ENCODE measurements at places on chromosomes 16 and 17. TPM values are rescaled to one million over a fixed set of nuclear protein-coding genes. Genes with fewer than 3 reads are reported as not detected.
A peak's percentile ranks its signal among the peaks of the same experiment; 100 is the strongest.

DNA sequence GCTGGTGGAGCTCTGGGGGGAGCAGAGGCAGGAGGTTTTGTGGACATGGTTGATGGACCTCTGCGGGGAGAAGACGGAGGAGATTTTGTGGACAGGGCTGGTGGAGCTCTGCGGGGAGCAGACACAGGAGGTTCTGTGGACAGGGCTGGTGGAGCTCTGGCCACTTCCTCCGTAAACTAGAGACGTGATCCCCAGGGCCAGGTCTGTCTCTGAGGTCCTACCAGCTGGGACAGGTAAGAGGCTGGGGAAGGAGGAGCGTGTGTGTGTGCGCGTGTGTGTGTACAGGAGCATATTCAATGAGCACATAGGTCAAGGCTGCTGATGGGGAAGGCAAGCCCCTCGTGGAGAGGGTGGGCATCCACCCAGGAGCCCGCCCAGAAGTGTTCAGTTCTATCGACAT is 20.6 kb downstream of the RPH3AL start:
- no peak for ATAC-seq

DNA sequence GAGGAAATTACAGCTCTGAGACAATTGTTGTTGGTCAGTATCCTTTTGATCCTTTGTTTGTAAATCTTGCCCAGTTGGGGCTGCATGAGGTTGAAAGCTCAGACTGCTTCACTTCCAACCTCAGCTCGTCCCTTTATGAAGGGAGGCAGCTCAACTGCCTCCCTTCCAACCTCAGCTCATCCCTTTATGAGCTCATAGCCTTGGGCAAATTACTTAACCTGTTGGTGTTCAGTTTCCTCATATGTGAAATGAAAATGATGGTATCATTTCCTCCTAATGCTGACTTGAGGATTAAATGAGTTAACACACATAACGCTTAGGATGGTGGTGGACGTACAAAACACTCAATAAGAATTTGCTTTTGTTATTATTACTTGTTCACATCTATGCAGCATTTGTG is 265.1 kb downstream of the CDH13 start:
- ATAC-seq = no peak

Gene IRX6
- 0.64 TPM for total RNA-seq

- no peak for ATAC-seq
Observed at GRCh38 chr17:83124871-83125514, 45.6 kb downstream of the METRNL start.

DNA sequence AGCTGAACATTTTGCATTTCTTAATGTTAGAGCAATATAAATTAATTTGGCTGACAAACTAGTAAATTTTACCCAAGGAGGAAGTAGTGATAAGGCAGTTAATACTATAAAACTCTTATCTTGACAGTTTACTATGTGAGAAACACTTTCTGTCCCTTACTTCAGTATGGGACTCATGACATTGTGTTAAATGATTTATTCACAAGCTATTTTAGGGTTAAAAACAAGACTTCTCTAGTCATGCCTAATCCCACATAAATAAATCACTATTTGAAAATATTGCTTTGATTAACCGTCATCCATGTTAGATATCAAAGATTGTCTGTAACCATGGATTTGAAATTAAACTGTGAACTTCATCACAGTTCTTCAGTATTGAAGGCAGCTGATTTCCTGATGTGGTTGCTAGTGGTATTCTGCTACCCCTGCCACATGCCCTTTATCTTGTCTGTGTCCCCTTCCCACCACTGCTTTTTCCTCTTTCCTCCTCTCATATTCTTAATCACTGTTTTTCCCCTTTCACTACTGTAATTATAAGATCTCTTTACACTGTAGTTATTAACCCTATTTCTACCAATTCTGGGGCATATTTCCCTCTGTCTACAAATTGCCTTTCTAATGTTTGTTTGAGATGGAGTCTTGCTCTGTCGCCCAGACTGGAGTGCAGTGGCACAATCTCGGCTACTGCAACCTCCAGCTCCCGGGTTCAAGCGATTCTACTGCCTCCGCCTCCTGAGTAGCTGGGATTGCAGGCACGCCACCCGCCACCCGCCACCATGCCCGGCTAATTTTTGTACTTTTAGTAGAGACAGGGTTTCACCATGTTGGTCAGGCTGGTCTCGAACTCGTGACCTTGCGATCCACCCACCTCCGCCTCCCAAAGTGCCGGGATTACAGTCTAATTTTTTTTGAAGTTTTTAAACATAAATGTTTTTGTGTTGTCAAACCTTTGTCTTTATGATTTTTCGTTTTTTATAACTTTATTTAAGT is 95.6 kb downstream of the STXBP4 start:
- no peak for ATAC-seq

DNA sequence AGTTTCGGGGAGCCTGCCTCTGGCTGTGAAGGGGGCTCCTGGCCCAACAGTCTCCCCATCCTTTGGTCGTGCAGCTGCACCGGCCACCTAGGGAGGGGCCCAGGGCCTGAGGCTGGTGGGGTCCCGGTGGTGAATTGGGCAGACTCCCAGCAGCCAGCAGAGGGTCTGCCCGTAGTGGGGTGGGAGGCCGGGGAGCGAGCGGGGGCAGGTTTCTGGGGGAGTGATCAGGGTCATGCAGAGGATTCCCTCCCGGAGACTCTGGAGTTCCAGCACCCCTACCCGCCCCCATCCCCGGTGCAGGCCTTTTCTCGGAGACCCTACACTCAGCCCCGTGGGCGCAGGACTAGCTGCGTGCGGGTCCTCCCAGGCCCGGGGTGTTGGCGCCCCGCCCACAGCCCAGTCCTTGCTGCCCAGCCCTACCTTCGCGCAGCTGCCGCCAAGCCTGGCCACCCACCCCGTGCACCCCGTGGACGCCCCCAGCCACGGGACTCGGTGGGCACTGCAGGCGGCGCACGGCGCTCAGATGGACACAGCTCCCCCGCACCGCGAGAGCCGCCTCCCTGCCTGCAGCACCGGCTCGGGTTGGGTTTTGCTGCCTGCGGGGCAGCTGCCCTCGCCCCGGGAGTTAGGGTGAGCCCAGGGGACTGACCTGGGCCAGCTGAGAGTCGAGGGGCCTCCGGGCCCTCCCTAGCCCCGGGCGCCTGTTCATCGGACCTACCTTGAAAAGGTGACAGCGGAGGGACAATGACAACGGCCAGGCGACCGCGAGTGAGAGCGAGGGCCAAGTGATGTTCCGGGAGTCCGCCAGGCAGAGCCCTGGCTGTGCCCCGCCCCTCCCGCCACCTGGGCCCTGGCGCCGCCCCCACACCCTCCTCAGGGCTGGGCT is at the start of gene GNG13:
Gene GNG13 (minus strand): TSS at position 787 of the 886 bp plus-strand sequence. CDS start 1,657 bp downstream, outside the sequence.
- ATAC-seq = no peak

Gene OR3A3
- total RNA-seq = not detected

Gene TBC1D3K
- total RNA-seq = not detected

GRCh38 chr17:66378296-66378695 is 75.9 kb downstream of the PRKCA start:
- no peak for ATAC-seq

GRCh38 chr17:49110509-49110908 is 22.1 kb upstream of the B4GALNT2 start:
- ATAC-seq = no peak

Gene ETV4
- total RNA-seq = 2.6 TPM

- peak; percentile 64 for ATAC-seq
Observed at GRCh38 chr17:17890773-17891759, 54.3 kb upstream of the SREBF1 start.

GRCh38 chr17:62692721-62693431 is 65.4 kb downstream of the MRC2 start:
- no peak for ATAC-seq

DNA sequence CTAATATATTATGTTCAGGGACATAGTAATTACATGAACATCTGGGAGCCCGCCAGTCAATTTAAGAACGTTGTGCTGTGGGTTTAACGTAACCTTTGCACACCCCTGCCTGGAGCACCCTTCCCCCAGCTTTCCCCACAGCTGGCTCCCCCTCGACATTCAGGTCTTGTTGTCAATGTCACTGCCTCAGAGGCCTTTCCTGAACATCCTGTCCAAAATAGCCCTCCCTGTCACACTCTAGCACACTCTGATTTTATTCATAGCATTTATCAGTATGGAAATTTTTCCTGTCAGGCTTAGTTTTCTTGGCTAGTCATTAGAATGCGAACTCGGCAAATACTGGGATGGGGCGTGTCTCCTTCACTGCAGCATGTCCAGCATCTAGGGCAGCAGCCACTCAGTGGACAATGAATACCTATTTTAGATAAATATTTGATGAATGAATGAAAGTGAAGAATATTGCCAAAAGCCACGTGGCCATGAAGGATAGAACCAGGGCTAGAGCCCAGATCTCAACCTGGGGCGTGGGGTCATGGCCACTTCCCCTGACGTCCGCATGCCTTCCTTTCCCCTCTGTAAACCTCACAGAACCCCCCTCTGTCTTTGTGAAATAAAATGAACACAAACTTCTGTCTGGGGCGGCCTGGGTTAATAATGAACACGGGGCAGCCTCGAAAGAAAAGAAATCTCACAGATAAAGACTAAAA is 10.5 kb downstream of the PIK3R6 start:
- ATAC-seq = no peak

DNA sequence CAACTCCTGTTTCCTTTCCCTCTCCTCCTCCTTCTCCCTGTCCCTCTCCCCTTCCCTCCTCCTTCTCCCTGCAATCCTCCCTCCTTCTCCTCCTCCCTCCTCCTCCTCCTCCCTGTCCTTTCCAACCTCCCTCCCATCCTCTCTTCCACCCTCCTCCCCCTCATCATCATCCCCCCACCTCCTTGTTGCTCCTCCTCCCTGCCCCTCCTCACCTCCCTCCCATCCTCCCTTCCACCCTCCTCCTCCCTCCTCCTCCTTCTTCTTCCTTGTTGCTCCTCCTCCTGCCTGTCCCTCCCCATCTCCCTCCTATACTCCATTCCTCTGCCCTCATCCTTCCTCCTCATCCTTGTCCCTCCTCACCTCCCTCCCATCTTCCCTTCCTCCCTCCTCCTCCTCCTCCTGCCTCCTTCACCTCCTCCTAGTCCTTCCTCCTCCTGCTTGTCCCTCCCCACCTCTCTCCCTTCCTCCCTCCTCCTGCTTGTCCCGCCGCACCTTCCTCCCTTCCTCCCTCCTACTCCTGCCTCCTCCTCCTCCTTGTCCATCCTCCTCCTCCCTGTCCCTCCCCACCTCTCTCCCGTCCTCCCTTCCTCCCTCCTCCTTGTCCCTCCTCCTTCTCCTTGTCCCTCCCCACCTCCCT is 222.5 kb downstream of the IRF8 start:
- ATAC-seq = no peak

DNA sequence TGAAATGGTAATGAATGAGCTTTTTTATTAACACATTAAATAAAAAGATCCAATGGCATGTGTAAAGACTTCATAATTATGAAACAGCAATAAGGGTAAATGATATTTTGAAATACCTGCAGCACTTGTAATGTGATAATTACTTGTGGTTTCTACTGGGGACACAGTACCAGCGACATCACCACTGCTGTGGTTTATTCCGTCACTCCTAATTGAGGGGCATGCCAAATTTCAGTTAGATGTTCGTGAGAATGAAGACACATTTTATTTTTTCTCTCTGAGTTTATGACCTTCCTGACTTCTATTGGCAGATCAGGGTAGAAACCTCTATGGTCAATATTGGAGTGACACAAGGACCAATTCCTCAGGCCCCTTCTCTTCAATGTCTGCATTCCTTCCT is 131.9 kb upstream of the XYLT1 start:
- ATAC-seq = no peak

Gene CORO6
- total RNA-seq = 18.1 TPM

GRCh38 chr17:2253768-2254406 is 49.7 kb downstream of the SMG6 start:
- ATAC-seq = no peak

GRCh38 chr16:85398688-85399582 is 214.2 kb upstream of the GSE1 start:
- no peak for ATAC-seq

Gene NXPH3
- 24.9 TPM for total RNA-seq

GRCh38 chr17:16470265-16470664 is 21.7 kb downstream of the LRRC75A start:
- ATAC-seq = no peak

Gene PLXDC1
- total RNA-seq = 21.6 TPM

- no peak for ATAC-seq
Observed at GRCh38 chr16:17032332-17032731, 438.4 kb downstream of the XYLT1 start.

GRCh38 chr17:16504984-16505383 is 13.0 kb upstream of the LRRC75A start:
- ATAC-seq = no peak

Gene PRSS27
- total RNA-seq = 10.3 TPM

DNA sequence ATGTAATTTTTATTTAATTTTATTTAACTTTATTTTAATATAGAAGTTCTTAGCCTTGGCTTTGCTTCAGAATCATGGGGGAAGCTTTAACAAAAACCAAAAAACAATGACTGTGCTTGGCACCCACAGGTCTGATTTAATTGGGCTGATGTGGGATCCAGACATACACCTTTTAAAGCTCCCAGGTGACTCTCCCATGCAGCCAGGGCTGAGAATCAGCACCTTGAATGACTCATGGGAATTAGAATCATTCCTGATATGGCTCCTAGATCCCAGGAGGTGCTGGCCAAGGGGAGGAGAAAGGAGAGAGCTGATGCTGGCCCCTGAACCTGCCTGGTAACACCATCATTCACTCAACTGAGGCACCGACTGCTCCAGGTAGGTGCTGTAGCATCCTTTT is 240.7 kb downstream of the PARN start:
- no peak for ATAC-seq

DNA sequence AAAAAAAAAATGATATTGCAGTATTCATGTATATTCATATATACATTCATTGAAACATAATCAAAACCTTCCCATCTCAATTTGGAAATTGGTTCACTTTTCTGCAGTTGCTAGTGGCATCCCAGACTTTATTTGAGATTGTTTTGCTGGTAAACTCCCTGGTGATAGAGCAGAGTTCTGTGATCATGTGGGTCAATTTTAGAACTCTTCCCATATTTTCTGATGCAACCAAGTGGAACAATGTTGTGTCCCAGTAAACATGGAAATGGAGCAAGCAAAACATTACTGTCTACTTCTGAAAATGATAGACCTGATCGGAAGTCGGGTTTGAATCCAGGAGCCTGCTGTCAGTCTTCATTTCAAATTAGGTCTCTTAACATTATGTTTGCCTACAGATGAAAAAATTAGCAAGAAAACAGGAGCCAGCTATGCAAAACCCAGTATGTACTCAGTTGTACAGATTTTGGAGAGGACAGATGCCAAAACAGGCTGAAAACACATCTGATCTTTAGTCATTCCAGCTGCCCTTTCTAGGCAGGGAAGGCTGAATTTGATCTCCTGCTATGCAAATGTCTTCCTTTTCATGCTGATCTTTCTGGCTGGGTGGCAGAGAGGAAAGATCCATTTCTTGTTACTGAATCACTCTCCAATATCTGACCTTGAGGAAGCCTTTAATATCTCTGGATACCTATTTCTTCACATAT is 786.6 kb upstream of the SOX9 start:
- ATAC-seq = no peak
